ENCODE measurements at places on chromosomes 2 and 18.

DNA sequence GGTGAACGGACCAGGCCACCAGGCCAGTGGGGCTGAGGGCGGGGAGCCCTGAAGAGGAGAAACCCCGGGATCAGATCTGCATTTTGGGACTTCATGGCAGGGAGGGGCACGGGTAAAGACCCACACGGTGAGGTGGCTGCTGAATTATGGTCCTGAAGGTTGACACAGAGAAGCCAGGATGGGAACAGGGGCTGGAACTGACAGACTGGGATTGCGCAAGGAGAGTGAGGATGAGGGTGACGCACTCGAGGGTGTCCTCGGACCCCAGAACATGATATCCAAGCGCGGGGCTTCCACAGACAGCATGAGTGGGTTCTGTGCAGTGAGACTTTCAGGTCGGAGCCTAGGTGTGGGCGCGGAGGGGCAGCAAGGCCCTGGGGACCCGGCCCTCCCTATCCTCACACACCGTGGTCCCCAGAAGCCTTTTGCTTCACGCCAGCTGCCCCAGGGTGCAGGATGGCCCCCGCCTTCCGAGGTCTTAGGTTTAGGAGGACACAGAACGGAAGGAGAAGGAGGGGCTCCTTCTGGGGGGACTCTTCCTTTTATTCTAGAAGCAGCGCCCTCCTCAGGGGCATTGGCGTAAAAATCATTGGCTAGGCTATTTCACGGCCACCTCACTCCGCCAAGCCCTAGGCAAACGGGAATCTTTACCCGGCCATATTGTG is 416.8 kb upstream of the HS6ST1 start:
- DNase-seq, result no peak

GRCh38 chr2:135688978-135689377 is 52.7 kb upstream of the UBXN4 start:
- DNase-seq, result no peak

DNA sequence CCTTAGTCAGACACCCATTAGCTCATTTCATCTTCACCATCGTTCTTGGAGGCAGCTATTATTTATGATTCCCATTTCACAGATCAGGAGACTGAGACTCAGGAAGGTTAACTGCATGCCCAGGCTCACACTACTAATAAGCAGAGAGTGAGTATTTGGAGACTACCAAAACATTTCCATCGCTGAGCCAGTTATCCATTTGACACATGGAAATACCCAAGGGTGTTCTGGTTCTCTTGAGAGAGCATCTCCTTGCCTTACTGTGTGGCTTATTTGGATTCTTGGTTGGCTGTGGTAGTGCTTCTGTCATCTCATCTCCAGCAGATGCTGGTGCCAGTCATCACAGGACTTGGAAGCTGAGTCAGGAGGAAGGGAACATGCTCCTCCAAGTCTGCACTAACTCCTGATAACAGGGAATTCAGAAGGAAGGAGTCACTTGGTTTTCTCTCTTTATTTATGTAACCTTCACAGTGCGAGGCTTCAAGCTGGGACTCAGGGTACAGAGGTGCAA is 55.2 kb downstream of the RASGRP3 start:
- DNase-seq, result no peak

DNA sequence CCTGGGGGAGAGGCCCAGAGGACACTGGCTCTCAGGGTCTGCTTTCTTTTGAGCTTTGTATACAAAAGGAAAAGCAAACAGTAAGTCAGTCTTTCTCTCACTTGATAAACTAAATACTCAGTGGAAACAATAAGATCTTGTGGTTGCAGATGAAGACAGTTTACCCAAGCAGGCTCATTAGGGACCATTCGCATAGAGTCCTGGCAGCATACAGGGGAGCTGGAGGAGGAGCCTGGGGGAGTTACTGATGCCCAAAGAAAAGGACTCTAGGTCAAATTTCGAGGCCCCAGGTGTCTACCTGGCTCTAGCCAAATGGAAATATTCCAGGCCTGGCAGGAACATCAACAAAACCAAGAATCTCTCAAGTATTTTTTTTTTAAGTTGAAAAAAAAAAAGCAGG is 225.3 kb downstream of the CNTNAP5 start:
- no peak for DNase-seq

DNA sequence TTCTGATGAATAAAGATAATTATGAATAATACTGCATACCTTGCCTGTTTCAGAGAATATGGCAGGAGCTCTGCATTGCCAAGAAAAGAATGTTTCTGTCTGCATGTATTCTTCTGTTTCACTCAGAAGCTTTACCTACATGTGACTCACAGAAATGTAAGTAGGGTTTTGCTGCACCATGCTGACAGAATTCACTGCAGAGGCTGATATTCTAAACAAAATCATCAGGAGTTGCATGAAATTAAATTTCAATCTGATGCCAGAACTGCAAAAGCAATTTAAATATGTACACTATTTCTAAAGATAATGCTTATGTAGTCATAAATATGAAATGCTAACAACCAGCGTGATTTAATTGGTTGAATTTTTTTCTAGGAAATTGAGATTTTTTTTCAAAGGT is 332.8 kb upstream of the FSHR start:
- no peak for DNase-seq

GRCh38 chr2:446303-446874 is 158.5 kb upstream of the ALKAL2 start:
- DNase-seq, result no peak

DNA sequence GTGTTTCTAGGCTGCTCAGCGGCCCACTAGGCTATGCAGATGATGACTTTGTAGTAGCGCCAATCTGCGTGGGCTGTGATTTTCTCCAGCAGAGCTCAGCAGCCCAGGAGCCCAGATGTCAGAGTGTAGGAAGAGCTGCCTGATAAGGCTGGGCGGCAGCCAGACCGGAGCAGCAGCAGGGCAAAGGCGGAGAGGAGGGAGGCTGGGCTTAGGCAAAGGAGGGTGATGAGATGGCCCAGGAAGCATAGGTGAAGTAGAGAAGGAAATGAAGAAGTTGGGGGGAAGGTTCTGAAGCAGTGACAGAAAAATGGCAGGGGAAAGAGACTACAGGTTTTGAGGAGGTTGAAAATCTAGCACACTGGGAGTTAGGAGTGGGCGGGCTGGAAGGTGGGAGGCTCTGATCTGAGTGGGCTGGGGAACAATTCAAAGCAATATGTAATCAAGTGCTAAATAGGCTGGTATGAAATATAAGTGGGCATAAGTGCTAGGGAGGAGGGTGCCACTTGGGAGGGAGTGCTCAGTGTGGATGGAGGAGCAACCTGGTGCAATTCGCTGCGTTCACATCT is 50.6 kb upstream of the STPG4 start:
- DNase-seq, result no peak

DNA sequence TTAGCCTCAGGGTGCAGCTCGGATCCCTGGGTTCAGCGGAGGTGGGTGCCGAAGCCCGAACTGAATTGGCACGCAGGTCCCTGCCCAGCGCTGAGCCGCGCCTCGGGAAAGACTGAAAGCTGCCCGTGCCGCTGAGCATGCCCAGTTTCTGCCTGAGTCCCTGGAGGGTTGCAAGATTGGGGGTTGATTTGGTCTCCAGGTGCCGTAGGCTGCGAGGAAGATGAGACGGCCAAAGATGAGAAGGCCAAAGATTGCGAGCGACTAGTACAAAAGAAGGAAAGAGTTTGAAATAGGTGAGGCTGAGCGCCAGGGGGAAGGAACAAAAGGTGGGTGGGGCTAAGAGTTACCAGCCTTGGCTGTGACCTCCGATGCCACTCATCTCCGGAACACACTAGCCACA is 852 bp upstream of the KCNH7 start:
- no peak for DNase-seq

GRCh38 chr18:62683935-62684334 is 31.4 kb upstream of the PHLPP1 start:
- no peak for DNase-seq

- DNase-seq, result no peak
Measured at GRCh38 chr2:10028407-10028987, 14.9 kb upstream of the KLF11 start.

All from activated CD4-positive, alpha-beta T cell treated with anti-CD3 and anti-CD28 coated beads for 24 hours (primary cell).